ENCODE measurements at places on chromosomes 5 and 9.

DNA sequence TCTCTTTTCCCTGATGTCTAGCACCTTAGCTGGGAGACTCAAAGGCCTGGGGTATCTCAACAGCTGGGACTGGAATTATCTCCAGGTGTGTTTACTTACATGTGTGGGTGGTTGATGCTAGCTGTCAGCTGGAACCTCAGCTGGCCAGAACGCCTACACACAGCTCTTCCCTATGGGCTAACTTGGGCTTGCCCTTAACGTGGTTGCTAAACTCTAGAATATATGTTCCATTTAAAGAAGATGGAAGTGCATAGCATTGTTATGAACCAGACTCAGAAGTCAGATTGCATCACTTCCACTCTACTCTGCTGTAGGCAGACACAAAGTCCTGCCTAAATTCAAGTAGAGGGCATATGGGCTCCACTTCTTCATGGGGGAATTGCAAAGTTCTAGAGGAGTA, 29.3 kb downstream of the SGCD start:
- DNase-seq: peak; percentile 46

GRCh38 chr9:94010980-94011533, 55.9 kb upstream of the BARX1 start:
- no peak for DNase-seq

DNA sequence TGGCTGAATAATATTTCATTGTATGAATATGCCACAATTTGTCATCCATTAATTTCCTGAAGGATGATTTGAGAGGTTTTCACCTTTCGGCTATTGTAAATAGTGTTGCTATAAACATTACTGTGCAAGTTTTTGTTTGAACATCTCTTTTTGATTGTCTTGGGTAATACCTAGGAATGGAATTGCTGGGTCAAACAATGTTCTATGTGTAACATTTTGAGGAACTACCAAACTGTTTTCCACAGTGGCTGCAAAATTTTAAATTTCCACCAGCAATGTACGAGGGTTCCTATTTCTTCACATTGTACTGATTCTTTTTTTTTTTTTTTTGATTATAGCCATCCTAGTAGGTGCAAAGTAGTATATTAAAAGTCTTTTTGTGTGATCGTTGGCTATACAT, 63.8 kb upstream of the ANKH start:
- no peak for DNase-seq

DNA sequence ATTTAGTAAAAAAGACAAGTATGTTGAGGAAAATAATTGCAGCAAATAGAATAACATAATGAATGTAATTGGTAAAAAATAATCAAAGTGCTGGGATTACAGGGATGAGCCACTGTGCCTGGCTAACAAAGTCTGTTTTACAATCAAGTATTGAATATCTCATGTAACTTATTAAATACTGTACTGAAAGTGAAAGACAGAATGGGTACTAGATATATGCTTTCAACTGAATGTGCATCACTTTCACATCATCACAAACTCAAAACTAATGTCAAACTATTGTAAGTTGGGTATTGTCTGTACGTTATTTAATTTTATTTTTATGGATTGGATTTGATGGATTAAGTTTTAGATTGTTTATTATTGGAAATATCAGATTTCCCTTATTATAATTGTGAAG, 58.9 kb downstream of the LURAP1L start:
- DNase-seq: no peak

DNA sequence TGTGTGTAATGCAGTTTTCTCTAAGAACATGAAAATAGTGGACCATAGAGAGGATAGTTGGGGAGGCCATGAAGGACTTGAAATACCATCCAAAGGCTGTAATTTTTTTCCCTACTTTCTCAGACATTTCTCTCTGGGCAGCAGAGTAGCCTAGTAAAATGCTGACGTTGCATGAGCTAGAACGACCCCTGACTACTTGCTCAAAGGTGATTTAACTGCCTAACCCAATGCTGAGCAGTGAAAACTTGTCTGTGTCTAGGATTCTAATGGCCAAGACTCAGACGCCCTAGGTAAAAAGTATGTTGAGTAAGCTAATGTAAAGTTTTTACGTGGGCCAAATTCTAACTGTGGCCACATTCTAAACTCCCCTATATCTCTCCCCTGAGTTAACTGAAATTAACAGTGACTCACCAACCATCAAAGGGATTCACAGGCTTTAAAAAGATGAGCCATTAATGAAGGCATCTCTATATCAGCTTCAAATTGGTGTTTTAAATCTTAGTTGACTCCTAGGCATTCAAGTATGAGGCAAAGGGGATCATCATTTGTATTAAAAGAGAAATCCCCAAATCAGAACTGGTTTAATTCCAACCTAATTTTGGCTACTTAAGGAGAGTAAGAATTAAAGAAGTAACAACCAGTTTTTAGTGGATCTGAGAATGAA, 121.0 kb upstream of the GAS1 start:
- DNase-seq: no peak

GRCh38 chr5:179698935-179699615, at the start of gene CANX:
TSS of gene CANX (plus strand) at chr5:179698967. CDS start at chr5:179705682, 6,715 bp downstream.
- DNase-seq: no peak

DNA sequence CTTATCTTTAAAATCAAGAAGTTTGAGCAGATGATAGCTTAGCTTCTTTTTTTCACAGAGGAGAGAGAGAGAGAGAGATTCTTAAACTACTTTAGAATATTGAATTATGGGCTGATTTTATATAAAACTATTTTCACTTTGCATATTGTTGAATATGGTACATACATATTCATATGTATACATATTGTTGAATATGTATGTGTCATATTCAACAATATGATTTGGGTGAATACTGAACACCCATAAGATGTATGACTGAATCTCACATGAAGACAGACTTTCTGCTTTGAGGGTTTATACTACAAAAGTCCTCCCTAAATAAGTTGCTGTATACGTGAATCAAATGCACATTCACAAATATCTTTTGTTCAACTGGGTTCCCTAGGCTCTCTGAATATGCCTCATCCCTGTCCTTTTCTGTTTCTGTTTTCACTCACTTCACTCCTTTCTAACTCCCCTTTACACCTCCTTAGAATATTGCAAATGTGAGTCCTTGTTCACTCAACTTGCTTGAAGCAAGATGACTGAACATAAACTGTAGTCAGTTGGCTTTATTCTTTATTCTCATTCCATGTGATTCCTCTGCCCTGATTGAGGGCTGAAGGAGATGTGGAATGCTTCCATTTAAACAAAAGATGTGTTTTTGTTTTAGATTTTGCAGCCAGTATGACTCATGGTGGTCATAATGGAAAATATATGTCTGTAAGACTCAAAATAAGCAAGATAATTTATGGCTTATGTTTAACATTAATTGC, 225.4 kb upstream of the DAB2 start:
- DNase-seq: no peak

DNA sequence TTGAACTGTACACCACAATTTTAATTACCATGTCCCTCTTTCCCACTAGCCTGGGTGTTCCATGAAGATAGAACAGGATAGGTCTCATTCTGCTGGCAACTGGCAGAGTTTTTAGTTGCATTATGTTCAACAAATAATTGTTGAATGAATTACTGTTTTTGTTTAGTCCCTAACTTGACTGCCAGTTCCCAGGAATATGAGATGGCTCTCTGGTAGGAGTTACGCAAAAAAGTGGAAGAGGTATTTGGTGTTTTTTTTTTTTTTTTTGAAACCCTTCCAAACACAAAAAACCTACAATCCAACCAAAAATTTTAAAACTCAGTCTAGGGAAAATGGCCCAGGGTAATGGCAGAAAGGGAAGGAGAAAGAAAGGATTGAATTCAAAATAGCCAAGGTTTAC, 153.6 kb downstream of the GNAQ start:
- DNase-seq: no peak

- DNase-seq: peak; percentile 28
Observed at GRCh38 chr9:9612270-9612669, 1000.5 kb downstream of the PTPRD start.
